ENCODE measurements at places on chromosomes 7 and 10.

DNA sequence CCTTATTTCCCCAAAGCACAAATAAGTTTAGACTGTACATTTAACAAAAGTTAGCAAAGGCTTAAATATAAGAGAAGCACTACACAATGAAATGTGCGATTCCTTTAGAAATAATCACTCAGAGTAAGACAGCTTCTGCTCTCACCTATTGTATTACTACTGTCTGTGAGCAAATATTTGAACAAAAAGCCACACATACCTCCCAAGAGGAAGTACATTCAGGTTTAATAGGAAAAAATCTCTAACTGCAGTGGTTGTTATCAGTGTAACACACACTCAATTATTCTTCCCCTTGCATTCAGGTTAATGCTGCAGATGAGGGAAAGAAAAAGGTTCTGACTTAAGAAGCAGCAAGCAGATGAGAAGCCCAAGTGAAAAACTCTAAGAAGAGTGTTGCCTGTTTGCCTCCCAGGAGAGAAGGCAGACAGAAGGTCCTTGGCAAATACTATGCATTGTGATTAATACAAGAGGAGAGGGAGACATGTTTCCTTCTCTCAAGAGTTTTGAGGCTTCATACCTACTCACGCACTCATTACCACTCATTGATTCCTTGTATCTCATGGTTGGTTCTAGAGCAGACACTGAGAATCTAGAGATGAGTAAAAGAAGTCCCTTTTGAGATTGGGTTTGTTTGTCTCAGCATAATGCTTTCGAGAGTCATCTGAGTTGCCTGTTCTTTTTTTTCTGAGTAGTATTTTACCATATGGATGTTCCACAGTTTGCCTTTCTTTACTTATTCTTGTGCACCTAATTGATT lies 13.6 kb downstream of the GIMAP4 start:
- no peak for DNase-seq

- DNase-seq, result no peak
These were observed 13.9 kb upstream of the PLXNA4 start for GRCh38 chr7:132590162-132590561.

- no peak for DNase-seq
These were observed 75.0 kb upstream of the MAGI2 start for GRCh38 chr7:79528421-79528820.

GRCh38 chr7:32259931-32260596 lies 189.9 kb upstream of the PDE1C start:
- no peak for DNase-seq

GRCh38 chr10:124366343-124366742 lies 52.4 kb downstream of the OAT start:
- no peak for DNase-seq

- no peak for DNase-seq
These were observed 73.4 kb downstream of the NRBF2 start for GRCh38 chr10:63206576-63206975.

GRCh38 chr10:81473755-81474154 lies 401.2 kb upstream of the NRG3 start:
- DNase-seq, result no peak

DNA sequence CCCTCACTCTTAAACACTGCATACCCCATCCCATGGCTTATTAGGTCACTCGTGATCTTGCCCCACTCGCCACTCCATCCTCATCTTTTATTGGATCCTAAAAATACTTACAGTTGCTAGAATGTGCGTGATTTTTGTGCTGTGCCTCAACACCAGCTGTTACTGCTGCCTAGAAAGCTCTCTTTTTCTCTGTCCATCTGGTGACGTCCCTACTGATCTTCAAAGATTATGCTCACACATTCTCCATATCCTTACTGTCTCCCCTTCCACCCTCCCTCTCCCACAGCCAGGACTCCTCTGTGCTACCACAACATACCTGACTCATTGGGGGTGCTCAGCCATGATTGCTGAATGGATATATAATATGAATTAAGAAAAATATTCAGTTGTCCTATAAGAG lies 42.0 kb downstream of the CDK6 start:
- no peak for DNase-seq

- DNase-seq, result no peak
These were observed 27.3 kb downstream of the GSDME start for GRCh38 chr7:24730018-24730369.

DNA sequence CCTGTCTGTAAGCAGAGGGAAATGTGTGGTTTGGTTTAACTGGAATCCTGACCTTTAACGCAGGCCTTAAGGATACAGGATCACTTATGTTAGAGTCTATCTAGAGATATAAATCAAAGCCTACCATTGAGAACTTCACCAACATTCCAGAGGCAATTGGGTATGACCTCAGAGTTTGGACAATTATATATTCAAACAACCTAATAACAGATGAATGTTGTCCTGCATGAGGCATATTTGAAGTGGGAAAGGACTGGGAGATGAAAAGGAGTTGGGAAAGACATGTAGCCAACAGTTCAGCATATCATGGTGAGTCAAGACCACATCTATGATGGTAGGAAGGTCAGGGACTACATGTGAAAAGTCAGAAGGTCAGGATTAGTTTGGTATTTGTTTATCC lies 274.2 kb downstream of the DOCK4 start:
- no peak for DNase-seq

- DNase-seq, result no peak
These were observed 460 bp downstream of the ANXA11 start for GRCh38 chr10:80204677-80205476.

DNA sequence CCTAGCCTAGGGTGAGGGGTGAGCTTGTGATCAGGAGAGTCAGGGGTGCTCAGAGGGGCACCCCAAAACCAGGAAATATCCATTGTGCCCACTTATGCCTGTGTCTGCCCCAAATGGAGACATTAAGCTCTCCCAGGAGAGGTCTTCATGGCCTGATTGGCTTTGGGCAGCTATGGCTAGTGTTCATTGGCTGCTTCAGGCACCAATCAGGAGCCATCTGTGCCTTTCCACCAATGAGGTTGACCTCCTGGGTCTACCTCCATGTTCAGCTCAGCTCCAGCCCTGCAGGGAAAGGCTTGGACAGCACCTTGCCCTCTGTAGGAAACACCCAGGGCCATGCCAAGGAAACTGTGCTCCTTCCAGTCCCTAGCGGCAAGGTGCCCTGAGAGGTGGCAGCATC lies 23.9 kb upstream of the HSPB1 start:
- DNase-seq, result no peak

GRCh38 chr10:69005704-69006485 lies 17.3 kb downstream of the KIFBP start:
- no peak for DNase-seq

DNA sequence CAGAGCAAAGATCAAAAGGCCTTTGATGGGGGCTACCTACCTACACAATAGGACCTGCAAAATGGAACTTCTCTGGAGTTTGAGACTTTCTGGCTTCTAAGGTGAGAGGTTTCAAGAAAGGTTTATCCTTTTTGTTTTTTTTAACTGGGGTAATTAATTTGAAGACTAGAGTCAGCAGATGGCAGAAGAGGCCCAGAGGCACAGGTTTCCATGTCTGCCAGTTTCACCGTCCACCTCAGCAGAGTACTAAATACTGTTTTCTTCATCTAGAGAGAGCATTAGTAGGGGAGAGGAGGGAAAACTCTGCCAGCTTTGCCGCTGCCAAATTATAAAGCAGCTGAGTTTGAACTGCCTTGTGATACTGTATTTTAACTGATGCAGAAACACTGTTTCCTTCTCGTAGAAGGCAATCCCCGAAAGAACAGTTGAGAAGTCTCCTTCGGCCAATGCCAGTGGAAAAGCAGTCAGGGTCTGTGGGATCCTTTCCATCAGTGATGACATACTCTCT lies 138.7 kb downstream of the SLC25A13 start:
- DNase-seq, result no peak

DNA sequence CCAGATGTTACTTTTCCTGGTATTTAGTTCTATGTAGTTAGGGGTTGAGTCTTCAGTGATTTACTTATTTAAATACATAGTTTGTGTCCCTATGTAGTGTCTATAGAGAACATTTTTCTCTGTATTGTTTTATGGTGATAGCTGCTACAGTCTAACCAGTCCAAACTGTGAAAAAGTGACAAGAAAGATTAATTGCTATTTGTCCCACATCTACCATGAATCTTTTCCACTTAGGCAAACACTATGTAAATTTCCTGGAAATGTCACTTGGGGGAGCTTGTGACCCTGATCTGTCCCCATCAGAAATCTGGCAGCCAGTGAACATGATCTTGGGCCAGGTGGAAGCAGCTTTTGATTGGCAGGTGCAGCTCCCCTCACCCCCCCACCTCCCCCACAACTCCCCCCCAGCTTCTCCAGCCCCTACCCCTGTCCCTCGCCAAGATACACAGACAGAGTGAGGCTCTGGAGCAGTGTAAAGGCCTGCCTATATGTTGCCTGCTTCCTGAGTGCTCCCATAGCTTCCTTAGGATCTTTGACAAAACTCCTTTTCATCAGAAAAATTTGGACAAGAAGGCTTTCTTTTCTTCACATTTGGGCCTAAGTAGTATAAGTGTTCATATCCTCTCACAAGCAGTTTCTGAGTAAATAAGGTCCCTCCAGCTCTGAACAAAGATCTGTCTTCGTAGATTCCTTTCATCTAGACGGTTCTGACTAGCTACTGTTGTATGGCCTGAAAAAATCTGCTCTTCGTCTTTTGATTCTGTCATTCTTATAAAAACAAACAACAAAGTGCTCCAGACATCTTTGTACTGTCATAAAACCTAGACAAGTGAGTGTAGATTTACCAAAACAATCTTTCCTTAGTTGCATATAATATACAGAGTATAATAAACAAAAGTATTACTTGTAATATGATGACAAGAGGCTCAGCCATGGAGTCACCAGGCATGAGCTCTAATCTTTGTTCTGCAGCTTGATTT lies 31.5 kb upstream of the SLC13A1 start:
- no peak for DNase-seq

- DNase-seq, result no peak
These were observed 92.2 kb upstream of the ZPBP start for GRCh38 chr7:50185208-50185607.

DNA sequence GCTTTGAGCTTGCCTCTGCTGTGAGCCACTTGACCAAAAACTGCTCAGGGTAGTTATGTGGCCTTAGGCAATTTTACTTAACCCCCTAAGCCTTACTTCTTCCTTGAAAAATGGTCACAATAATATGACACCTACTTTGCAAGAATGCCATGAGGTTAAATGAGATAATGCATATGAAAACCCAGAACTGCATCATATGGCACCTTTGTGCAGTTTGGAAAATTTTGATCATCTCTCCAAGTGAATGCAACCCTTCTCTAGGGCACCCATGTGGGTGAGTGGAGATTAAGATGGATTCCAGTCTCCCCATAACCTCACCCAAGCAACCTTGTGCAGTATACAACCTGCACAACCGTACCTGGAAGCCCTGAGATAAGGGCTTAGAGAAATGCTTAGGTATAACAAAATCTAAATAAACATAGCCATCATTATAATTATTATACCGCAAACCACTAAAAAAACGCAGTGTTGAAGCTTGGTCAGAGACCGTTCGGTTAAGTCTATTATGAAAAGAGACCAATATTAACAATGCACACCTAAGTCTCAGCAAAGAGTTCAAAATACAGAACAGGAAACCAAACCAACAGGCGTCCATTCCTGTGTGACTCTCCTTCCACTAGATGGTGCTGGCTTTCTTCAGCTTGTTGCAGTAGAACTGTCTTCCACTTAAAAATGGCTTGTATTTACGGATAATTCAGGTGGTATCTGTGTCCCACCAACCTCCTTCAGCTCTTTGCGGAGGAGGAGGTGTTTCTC lies 21.0 kb upstream of the ASB15 start:
- no peak for DNase-seq

GRCh38 chr10:498760-499435 lies 190.6 kb downstream of the DIP2C start:
- no peak for DNase-seq

- no peak for DNase-seq
These were observed 275.6 kb downstream of the SFMBT2 start for GRCh38 chr10:7135188-7135587.

DNA sequence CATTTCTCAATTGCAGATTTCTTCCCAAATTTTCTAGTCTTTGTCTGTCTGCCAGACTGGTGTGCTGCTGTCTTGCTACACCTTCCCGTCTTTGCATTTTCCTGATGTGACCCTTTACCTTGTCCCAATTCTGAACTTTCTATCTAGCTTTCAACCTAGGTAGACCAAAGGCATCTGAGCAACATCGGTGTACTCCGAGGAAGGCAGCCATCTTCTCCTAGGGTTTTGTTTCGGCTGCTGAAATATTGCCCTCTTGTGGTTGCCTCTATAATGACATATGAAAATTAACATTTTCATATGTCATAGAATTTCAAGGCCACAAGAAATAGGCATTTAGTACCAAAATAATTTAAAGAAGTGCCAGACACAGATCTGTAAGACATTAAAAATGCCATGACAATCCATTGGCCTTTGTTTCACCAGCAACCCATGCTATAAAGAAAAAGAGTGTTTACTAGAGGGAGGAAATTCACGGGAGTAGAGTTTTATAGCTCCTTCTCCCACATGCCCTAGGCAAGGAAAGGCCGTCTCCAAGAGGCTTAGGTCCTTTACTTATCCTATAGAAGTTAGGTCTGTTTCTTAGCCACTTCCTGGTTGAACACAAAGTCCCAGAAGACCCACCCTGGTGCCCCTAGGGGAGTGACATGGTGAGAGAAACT lies 23.4 kb downstream of the OR9A2 start:
- no peak for DNase-seq

Measured in coronary artery (tissue), 2 donors.